ENCODE measurements at places on chromosomes 3 and 15. TPM values are rescaled to one million over a fixed set of nuclear protein-coding genes. Genes with fewer than 3 reads are reported as not detected.

Gene GP5
- not detected for total RNA-seq

Gene CACNA1D
- not detected for total RNA-seq

Gene PPP1R14D
- total RNA-seq, result not detected

Gene GOLGA8G
- total RNA-seq, result not detected

Gene HEG1
- total RNA-seq, result 23.3 TPM

Gene AADACL2
- total RNA-seq, result not detected

Gene TRIM71
- total RNA-seq, result 0.05 TPM

Gene LYZL4
- not detected for total RNA-seq

Gene PLA2G4B
- 3.0 TPM for total RNA-seq

- DNase-seq, result no peak
These were observed 1.4 kb downstream of the LYSMD2 start for GRCh38 chr15:51736069-51736468.

GRCh38 chr15:86312486-86312885, 232.8 kb downstream of the AGBL1 start:
- DNase-seq, result no peak

DNA sequence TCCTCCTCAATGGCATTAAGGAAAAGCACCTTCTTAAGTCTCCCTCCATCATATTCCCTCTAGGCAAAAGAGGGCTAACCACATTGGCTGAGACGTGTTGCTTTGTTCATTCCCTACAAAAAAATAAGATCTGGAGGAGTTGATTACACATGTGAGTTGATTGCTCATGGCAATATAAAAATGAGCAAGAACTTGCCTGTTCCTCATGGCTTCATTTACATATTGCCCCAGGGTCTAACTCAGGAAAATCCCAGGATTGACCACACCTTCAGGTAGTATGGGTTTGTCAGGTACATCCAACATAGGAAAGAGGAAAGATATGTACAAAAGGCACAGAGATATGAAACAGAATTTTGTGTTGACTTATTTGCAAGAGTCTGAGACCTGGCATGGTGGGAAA, 35.5 kb downstream of the NFKBIZ start:
- no peak for DNase-seq

- DNase-seq, result peak; percentile 0
These were observed 46.0 kb downstream of the ITGA11 start for GRCh38 chr15:68385671-68386586.

DNA sequence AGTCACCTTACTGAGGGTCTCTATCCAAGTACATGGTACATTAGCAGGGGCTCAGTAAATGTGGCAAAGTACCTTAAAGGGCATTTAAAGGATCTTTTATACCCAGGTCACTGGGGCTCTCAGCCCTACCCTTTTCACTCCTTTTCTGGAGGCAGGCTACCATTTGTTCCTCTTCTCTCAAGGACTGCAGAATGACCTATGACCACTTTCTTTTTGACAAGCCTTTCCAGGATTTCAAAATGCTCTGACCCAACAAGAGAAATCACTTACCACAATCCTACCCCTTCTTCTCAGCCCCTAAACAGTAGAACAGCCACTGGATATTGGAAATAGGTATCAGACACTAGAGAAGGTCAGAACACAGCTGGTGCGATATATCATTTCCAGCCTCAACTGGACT, 221.8 kb upstream of the TPRG1 start:
- DNase-seq, result no peak

DNA sequence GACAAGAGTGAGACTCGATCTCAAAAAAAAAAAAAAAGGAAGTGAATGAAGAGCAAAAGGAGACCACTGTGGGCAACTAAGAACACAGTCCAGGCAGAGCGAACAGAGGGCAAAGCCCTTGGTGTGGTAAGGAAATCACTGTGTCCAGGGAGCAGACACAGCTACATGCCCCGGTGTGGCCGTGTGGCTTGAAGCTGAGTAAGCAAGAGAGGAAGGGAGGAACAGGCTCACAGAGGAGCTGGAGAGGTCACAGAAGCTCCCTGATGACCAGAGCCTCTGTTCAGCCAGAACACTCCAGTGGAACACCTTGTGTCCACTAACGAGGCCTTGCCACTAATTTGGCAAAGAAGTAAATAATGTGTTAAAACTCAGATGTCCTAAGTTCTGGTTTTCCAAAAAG, 60.6 kb upstream of the GATA2 start:
- DNase-seq, result no peak

DNA sequence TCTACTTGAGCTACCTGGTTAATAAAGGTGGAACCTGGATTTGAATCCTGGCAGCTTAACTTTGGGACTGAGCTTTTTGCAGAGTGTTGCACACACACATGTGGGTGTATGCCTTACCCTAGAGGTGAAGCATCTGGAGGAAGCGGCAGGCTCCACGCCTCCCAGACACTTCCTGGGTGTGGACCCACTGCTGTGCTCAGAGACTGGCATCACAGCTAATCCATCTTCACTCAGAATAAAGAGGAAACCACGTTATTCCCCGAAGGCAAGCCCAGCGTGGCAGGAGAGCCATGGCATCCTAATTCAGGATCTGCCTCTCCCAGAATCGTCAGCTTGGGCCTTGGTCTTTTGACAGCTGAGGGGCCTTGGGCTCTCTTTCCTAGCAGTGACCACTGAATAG, 25.5 kb downstream of the CCDC13 start:
- DNase-seq, result no peak

- DNase-seq, result no peak
These were observed 22.2 kb downstream of the IQSEC1 start for GRCh38 chr3:13051066-13051465.

DNA sequence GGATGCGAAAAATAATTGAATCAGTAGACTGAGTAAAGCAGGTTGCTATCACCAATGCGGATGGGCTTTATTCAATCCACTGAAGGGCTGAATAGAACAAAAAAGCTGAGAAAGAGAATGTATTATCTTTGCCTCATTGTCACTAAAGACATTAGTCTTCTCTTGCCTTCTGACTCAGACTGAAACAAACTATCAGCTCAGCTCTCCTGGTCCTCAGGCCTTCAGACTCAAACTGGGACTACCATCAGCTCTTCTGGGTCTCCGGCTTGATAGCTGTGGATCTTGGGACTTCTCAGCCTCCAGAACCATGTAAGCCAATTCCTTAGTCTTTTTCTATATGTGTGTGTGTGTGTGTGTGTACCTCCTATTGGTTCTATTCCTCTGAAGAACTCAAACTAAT, 12.6 kb downstream of the IFT57 start:
- DNase-seq, result no peak

- no peak for DNase-seq
These were observed 40.8 kb upstream of the FILIP1L start for GRCh38 chr3:100155128-100155527.

DNA sequence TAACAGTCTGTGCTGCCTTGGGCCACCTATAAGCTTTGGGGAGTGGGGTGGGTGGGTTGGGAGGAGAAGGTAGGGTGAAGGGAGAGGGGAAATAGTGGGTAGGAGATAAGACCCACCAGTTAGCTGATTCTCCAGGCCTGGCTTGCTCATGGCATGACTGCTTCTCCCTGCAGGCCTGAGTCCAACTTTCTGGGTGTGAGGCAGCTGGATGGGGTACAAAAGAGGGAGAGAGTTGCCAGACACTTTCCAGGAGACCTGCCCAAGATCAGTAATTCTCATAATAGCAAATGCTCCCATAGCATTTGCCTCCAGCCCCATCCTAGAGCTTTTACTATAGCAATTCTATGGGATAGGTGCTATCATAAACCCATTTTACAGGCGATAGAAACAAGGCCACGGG, 7.7 kb downstream of the CGNL1 start:
- DNase-seq, result no peak

DNA sequence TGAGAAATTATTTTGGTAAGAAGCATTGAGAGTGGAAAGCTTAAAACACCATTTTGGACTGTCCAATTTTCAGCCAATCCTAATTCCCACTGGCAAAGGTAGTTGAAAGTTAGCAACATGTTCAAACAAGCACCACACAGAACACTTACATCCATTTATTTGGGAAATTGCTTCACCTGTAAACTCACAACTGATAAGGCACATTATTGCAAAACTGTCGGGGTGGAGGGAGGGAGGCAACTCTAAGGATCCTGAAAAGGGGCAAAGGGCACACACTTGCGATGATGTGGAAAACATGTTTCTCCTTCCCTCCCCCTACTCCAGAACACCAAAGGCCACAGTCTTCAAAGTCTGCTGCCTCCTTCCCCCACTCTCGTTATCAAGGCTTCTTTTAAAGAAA, 9.4 kb downstream of the TMEM41A start:
- DNase-seq, result no peak

DNA sequence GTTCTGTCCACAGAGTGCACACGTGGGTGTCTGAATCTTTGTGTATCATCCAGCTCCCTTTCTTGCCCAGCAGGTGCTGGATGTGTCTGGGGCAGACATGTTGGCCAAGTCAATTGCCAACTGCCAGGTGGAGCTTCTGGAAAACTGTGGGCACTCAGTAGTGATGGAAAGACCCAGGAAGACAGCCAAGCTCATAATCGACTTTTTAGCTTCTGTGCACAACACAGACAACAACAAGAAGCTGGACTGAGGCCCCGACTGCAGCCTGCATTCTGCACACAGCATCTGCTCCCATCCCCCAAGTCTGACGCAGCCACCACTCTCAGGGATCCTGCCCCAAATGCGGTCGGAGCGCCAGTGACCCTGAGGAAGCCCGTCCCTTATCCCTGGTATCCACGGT, 12.5 kb upstream of the RPP14 start:
- DNase-seq, result no peak

- DNase-seq, result no peak
These were observed 20.6 kb upstream of the TMC3 start for GRCh38 chr15:81394603-81395002.

DNA sequence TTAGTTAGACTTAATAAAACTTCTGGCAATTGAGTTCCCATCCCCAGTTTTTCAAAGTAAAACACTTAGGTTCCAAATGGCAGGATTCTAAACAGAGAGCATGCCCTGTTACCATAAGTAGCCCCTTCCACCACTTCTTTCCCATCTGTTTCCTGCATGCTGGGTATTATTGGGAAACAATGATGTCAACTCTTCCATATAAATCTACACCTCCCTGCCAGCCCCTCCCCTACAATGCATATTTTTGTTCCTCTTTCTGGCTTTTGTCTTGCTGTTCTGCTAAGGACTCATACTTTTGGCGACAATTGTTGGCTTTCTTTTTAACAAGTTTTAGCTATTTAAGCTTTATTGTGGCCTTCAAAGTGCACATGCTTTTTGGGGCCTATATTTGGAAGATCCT, 11.1 kb downstream of the ARHGAP31 start:
- DNase-seq, result no peak

DNA sequence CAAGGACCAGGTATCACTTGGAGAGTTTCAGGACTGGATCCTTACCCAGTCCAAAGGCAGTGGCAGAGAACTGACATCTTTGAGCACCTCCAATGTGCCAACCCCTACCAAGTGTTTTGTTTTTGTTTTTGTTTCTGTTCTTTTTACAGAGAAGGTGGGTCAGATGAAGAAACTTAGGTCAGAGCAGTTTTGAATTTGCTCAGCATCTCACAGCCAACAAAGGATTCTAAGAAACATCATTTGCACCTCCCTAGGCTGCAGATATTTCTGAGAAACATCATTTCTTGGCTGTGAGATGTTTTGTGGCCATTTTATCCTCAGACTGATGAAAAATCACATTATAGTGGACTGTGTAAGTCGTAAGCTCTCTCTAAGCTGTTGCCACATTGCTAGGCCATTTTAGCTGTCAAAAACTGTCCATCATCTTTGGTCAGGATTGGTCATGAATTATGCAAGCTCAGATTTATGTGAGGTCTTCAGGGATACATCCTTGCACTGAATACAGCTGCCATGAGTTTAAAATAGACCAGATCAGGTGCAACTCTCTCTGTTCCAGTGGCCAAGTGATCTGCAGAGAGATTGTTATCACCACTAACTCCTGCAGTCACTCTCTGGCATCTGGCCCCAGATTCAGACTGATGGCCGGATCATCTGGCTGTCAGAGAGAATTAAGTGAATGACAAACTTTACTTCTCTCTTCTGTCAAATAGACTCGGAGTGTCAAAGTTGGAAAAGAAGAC, 341.5 kb downstream of the EPHB1 start:
- no peak for DNase-seq

GRCh38 chr3:183301937-183302580, 49.0 kb downstream of the B3GNT5 start:
- no peak for DNase-seq

GRCh38 chr3:182739619-182740018, 53.7 kb upstream of the ATP11B start:
- DNase-seq, result peak; percentile 73

DNA sequence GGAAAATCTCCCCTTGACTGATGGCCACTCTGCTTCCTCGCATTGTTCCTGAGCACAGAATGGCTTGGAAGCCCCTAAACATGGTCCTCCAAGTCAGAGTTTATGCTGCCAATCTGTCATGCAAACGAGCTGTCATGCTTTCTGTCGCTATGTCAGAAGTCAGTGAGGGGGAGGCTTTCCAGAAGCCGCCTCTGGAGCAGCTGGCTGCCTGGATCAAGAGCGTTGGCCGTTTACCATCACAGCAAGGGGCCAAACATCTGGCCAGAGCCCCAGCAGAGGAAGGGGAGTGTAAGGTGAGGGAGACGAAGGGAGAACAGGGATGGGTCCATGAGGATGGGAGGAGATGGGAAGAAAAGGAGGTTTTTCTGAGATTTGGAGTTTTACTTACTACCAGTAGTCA, 372.6 kb upstream of the NR2F2 start:
- DNase-seq, result no peak

DNA sequence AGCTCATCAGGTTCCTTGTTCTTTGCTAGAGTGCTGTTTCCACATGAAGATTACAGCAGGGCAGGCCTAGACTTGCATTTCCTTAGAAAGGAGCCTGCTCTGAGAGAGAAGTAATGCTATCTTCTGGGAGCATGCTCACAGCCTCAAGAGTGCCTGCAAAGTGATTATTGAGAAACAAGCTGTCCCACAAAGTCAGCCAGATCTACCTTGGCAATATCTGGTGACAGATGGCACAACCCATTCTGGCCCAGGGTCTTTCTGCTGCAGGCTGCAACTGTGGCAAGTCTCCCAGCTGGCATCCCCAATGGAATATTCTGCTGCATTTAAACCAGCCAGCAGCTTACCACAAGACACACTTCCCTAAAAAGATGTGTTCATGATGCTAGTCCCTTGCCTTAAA, 29.3 kb downstream of the MTMR10 start:
- DNase-seq, result no peak

DNA sequence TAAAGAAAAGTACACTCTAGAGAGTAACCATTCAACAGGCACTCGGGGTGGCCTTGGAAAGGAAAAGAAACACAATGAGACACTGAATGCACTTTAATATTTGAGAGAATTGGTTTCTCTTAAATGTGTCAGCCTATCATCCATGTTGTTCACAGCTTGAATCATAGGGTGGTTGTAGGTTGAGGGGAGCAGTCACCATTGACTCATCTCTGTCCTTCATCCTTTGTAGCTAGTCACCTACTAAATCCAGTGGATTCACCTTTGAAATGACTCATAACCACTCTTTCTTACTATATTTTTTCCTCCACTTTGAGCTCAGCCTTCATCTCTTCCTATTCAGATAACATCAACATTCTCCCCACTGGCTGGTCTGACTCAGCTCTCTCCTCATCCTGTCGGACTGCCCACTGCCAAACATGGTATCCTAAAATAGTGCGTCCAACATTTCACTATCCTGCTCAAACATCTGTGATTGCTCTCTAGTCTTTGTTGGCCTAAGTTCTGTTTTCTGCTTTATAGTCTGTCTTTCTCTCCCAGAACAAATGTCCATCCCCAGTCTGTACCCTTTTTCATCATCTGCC, 182.7 kb upstream of the GADL1 start:
- DNase-seq, result no peak

All from SJCRH30 (cell line).